Stimulated activated CD4-positive, alpha-beta T cell treated with anti-CD3 and anti-CD28 coated beads, Interleukin-1b, Interleukin-23, amount 100 ng/mL, for 1 hour (primary cell): ENCODE measurements at places on chromosomes 11 and 22.

DNA sequence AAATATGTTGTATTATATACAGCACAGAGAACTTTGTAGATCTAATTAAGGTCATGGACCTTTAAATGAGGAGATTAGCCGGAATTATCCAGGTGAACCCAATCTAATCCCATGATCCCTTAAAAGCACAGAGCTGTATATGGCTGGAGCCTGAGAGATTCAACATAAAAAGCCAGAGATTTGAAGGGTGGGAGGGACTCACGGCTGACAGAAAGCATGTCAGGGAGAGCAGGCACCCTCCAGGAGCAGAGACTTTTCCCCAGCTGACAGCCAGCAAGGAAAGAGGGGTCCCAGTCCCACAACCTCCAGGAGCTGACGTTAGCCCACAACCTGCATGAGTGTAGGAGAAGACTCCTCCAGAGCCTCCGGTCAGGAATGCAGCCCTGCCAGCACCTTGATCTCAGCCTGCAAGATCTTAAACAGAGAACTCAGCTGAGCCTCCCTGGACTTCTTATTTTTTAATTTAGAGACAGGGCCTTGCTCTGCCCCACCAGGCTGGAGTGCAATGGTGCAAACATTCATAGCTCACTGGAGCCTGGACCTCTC is 20.0 kb upstream of the ADA2 start:
- DNase-seq, result no peak

DNA sequence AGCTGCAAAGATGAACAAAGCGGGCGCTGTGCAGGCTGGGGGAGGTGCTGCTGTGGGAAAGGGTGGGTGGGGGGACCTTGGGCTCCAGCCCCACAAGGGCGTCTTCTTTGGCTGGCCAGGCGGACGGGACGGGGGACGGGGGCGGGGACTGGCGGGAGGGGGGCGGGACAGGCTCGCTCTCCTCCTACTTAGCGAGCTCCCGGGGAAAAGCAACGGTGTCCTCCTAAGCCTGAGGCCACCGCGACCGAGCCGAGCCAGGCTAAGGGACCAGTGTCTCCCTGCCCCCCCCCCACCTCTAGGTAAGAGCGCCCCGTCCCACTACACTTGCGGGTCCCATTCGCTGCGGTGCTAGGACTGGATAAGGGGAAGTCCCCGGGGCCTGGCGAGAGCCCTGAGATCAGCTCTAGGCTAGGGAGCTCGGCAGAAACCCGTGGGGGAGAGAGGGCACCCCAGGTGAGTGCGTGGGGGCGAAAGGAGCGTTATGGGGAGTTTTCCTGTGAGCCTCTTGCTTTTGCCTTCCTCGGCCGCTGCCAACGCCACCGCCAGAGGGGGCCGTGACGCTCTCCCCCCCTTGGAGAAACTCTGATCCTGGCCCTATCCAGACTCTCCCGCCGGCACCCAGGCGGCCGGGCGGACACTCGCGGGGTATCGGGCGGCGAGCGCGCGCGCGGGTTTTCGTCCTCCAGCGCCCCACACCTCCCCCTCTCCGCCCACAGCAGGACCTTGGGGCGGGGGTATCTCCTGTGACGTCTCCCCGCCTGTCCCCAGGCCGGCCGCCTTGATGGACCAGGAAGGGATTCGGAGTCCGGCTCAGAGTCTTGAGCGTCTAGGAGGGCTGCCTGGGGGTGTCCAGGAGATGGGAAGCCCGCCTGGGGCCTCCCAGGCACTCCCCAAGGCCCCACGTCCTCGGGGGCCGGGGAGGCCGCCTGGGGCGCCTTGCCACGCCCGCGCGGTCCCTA is at the start of gene PHLDB1:
Gene PHLDB1 (plus strand): TSS at position 215 of the 959 bp plus-strand sequence. CDS start 6,222 bp downstream, outside the sequence.
- peak; percentile 18 for DNase-seq

DNA sequence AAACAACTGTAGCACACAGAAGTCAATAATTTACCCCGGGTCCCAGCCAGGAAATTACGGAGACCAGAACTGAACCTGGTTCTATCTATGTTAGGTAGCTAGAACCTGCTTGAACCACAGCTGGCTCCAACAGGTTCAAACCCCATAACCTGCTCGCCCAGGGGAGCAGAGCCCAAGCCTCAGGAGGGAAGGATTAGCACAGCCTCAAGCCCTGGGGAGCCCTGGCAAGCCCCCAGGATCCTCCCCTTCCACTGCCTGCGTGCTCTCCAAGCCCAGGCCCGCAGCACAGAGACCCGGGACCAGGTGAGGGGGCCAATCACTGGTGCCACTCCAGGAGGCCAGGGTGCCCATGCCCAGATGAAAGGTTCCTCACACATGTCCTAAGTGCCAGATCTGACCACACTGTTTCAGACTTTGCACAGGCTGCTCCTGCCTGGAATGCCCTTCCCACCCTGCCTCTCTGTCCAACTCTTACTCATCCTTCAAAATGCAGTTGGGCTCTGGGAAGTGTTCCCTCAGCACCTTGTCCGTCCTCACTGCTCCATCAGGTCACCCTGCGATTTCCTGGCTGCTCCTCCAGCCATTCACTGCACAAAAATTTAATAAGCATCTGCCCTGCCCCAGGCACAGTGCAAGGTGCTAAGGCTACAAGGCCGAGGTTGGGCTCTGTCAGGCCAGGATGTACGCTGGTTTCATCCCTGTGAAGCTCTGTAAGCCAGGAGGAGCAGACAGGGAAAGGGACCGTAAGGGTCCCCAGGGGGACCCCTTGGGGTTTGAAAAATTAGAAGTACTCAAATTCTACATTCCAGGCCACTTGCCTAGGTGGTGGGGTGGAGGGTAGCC is 32.2 kb downstream of the ARRB1 start:
- DNase-seq, result no peak

GRCh38 chr11:24521601-24522000 is 24.7 kb downstream of the LUZP2 start:
- no peak for DNase-seq

GRCh38 chr11:105032495-105032894 is 2.4 kb downstream of the CASP1 start:
- DNase-seq, result no peak

DNA sequence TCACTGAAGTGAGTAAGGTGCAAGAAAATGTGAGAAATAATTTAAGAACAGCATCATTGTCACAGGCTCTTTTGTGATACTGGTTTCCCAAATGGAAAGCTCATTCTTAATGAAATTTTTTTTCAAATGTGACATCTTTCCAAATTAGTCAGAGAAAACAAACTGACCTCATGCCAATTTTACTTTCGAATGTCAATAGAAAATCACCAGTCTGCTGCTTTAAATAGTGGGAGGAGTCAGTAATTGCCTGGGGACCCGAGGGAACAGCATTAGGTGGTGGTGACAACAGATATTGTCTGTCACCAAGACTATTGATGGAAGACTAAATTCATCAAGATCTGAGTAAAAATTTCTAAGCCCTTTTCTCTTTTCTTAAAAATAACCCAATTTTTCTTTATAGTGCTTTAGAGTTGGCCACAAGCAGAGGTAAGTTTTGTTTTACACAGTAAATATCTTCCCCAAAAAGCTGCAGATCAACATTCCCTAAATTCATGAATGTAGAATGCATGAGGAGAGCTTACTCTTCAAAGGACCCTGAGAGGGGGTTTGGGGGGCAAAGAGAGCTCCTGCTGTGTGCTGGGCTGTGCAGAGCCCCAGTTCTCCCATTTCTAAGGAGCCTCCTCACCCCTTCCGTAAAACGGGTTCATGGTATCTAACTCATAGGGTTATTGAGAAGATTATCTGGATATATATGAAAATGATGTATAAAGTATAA is 95.1 kb downstream of the PIWIL4 start:
- no peak for DNase-seq

DNA sequence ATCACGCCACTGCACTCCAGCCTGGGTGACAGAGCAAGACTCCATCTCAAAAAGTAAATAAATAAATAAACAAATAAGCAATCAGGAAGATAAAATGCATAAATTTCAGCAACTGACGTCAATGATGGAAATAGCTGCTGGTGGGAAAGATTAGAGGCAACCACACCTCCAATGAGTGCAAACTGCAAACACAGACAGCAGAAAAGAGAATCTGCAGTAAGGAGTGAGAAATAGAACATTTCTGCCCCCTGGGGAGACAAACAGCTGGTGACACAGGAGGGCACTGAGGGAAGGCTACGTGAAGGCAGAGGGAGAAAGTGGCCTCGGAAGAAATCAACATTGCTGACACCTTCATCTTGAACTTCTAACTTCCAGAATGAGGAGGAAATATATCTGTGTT is 6.5 kb downstream of the PI4KA start:
- DNase-seq, result no peak

DNA sequence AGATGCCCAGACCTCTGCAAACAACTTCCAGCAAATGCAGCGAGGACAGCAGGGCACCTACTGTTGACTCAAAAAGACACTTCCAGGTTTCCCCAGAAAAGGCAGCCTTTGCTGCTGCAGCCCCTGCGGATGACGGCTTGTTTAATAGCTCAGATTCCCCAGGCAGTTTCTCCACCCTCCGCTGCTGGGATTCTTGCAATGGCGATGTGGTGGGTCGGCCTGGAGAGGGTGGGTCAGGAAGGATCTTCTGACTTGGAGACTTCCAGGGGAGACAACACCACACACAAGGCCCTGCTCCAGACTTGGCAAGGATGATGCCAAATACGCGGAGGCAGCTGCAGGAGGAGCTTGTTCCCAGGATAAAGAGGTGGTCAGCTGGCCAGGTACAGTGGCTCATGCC is 17.9 kb upstream of the TREH start:
- no peak for DNase-seq

DNA sequence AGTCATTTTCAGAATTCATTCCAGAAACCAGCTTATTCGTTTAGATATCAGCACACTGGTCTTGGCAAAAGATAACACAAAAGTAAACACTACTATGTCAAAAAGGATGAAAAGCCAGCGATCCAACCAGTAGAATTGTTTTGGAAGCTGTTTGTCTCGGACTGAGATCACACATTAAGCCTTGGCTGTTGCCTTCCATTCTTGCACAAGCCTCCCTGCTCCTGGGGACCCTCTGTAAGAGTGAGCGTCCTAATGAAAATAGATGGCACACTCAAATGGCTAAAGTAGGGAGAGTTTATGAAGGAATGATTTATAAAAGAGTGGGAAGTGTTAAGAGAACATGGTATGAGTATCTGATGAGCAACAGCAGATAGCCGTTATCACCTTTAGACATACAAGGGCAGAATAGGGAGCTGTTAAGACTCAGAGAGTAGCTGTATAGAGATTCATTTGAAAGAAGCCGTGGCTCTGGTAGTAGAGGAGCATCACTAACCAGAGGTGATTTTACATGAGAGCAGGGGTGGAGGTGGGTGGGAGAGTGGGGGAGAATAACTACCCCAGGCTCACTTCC is 25.2 kb downstream of the PDE3B start:
- DNase-seq, result no peak

DNA sequence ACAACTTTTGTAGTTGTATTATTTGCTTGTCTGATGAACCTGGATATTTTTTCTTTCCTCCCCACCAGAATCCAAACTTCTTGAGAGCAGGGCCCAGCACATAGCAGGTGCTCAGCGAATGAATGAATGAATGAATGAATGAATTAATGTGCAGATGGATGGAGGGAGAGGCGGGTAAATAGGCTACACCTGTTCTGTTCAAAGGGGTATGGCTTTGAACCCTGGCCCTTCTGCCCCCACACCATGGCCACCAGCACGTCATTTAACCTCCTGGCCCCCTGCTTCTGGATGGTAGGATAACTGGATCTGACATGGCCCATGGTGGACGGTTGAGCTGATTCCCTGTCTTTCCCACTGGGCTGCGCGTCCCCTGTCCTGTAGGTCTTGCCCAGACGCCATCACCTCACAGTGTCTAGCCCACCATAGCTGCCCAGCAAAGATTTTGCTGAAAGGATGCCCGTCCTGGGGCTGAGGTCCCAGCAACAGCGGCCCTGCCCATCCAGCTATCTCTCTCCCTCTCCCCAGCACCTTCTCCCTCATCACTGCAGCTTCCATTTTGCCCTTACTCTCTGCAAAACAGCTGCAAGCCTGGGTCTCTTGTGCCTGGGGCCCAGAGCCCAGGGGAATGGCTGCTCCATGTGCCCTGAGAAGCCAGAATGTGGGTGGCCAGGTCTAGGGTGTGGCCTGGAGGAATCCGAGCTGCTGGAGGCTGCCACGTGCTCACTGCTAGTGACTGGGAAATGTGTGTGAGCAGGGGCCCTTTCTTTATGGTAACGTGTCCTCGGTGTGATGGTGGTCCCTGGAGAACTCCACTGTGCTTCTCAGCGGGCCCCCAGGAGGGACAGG is 49.3 kb upstream of the LINC01488 start:
- no peak for DNase-seq

- DNase-seq, result no peak
These were observed 1260.3 kb downstream of the BRD1 start for GRCh38 chr22:48567213-48567975.
